GM12891 (cell line): ENCODE measurements at places on chromosomes 1 and 21.

GRCh38 chr21:36354918-36355680, 30.1 kb upstream of the CHAF1B start:
- DNase-seq: no peak

DNA sequence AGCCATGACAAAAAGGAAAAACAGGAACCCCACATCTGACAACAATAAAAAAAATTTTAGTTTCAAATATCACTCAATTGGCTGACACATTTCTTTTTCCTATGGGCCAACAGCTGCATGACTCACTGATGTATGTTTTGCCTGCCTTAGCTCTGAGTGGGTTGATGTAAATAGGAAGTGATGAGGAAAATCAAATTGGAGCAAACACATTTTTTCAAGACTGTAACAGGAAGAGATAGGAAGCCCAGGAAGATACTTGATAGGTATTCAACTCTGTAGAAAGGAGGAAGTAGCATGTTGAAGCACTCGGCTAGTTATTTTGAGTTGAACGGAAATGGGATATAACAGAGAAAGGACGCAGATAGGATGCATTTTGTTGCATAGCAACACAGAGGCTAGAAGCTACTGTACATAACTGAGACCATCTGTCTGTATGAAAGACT, 168.0 kb upstream of the NR5A2 start:
- DNase-seq: no peak

DNA sequence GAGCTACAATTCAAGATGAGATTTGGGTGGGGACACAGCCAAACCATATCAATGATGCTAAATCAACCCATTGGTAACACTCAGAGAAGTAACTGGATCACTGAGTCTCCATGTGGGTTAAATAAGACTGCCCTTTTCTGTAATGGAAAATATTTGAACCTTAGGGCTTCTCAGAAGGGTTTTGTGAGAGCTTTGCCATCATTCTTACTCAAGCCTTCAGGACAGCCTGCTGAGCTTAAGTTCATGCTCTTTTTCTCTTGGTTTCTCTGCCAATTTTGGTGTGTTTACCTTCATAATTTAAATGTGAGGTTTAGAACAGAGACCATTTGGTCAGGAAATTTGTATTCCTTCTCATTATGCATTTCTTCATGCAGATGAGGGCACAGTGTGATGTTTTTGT, 74.7 kb downstream of the DISC1 start:
- DNase-seq: no peak

DNA sequence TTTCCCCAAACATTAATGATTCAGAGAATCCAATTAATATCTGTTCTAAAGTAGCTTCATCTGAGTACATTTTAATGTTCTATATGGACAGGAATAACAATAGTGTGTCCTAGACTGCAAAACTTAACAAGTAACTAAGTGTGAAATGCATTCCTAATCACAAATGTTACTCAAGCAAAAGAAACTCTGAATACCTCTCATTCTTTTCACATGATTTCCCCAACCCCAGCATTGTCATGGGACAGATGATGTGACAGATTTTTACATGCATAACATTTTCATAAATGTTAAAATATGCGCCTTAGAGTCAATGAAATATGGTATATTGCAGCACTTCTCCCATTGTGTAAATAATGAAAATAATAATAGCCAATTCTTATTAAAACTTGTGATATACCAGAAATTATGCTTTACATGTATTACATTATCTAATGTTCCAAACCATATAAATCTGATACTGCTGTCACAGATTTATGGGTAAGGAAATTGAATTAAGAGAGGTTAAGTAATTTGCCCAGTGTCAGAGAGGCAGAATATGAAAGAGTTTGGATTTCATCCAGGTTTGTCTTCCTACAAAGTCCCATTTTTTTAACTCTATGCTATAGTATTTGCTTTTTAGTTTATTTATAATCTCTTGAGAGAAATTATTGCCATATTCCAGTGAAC, 269.4 kb downstream of the LRRC7 start:
- no peak for DNase-seq

- DNase-seq: no peak
Measured at GRCh38 chr1:41611068-41611931, 126.8 kb upstream of the EDN2 start.

DNA sequence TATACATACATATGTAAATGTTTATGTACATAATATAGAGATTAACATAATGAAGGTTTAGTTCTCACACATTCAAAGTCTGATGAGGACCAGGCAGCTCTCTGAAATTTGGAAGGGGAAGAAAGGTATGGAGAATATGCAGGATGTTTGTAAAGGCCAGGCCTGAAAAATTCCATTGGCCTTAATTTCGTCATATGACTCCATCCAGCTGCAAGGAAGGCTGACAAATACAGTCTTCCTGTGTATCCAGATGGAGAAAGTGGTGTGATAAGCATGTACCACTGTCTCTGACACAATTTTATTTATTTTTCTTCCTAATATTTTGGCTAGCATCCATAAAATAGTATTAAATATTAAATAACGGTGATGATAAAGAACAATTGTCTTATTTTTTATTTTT, 6.3 kb upstream of the SGIP1 start:
- DNase-seq: no peak

GRCh38 chr1:213297021-213297420, 246.0 kb downstream of the RPS6KC1 start:
- no peak for DNase-seq

DNA sequence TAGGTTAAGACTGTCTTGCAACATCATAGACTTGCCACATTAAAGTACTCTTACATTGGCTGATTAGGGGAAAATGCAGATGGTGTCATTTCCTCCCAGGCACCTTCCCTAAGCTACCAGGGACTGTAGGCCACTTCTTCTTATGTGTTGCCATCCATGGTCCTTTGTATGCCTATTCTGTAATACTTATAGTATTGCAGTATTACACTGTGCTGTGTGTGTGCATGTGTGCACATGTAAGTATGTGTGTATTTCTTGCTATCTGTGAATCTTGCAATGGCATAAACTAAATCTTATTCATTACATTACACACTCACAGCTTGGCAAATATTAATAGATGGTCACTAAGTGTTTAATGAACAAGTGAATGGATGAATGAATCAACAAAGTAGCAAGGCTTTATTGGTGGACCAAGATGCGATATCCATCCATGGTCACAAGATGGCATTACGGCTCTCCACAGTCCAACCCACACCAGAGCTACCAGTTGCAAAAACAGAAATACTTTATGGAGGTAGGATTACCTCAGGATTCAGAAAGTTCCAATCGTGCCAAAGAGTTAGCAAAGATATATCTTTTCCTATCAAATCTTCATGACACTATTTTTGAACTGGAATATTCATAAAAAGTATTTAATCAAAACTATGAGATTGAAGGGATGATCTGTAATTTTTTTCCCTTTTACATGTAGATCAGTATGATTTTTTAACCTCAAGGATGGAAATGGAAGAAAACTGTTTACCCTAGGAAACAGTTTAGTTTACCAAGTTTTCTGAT, 160.2 kb downstream of the DENND1B start:
- no peak for DNase-seq

DNA sequence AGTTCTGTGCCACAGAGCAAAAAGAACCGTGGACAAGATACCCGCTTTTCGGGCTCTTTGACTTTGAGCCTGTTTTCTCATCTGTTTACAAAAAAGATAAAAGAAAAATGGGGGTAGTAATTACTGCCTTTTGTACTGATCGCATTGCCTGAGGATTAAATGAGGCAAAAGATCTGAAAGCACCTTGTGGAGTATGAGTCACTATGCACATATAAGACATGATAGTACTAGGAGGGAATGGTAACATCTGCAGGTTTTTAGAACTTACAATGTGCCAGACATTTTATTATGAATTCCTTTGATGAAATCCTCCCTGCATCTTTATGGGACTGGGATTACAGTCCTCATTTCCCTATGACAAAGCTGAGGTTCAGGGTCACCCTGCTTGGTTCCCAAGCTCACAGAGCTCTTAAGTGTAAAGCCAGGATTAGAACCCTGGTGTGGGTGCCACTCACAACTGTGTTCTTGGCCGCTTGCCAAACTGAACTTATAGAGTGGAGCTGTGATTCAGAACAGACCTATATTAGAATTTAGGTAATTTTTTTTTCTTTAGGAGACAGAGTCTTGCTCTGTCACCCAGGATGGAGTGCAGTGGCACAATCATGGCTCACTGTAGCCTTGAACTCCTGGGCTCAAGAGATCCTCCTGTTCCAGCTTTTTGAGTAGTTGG, 1.8 kb downstream of the DISC1 start:
- no peak for DNase-seq

DNA sequence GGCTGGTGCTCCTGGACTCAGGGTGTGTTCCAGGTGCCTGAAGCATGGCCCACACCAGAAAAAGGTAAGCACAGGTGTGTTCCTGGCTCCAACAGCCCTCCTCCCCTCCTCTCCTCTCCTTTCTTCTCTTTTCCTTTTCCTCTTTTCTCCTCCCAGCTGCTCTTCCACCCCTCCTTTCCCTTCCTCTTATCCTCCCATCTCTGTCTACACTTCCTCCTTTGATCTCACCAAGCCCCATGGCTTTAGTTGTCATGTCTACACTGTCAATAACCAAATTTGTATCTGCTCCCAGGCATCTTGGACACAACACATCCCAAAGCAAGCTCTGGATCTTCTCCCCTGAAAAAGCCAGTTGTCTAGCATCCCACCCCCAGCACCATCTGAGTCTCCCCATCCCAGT, 56.7 kb upstream of the LAPTM5 start:
- no peak for DNase-seq

GRCh38 chr1:98406352-98407088, 255.0 kb upstream of the SNX7 start:
- DNase-seq: no peak

- DNase-seq: no peak
Measured at GRCh38 chr1:208499026-208499425, 254.8 kb upstream of the PLXNA2 start.

DNA sequence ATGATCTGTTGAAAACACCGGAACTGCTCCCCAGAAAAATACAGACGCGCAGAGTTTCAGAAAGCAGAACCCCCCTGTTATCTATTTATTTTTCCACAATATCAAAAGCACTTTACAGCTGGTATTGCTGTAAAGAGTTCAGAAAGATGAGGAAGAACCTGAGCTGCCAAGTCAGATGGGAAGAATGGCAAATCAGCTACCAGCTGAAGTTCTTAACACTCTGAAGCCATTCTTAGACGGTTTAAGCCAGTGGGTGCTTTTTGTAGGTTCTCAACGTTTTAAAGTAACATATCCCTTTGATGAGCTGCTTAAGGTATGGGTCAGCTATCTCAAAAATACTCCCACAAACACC, 714 bp upstream of the AKIRIN1 start:
- no peak for DNase-seq

DNA sequence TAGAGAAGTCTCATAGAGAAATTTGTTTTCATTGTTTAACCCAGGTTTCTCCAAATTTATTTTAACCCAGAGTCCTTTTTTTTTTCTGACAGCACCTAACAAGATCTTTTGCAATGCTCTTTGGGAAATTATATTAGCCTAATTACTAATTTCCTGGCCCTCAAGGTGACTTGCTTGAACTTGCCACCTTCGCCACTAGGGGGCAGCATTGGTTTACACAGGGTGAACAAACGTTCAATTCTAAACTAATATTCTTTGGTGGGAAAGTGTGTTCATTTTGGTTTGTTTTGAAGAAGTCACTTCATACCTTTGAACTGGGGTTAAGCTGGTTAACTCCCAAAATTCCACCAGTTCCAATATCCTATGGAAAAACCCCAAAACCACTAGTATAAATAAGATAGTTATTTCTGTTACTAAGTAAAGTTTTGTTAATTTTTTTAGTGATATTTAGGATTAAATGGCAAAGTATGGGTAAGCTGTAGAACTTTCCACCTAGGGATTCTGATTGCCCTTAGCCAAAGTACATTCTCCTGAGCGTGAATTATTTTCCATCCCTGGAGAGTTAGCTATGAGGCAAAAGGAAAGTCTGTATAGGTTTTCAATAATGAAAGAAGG, 13.0 kb downstream of the CCDC190 start:
- DNase-seq: peak; percentile 41

- DNase-seq: no peak
Measured at GRCh38 chr1:39063775-39064174, 37.6 kb downstream of the NDUFS5 start.

DNA sequence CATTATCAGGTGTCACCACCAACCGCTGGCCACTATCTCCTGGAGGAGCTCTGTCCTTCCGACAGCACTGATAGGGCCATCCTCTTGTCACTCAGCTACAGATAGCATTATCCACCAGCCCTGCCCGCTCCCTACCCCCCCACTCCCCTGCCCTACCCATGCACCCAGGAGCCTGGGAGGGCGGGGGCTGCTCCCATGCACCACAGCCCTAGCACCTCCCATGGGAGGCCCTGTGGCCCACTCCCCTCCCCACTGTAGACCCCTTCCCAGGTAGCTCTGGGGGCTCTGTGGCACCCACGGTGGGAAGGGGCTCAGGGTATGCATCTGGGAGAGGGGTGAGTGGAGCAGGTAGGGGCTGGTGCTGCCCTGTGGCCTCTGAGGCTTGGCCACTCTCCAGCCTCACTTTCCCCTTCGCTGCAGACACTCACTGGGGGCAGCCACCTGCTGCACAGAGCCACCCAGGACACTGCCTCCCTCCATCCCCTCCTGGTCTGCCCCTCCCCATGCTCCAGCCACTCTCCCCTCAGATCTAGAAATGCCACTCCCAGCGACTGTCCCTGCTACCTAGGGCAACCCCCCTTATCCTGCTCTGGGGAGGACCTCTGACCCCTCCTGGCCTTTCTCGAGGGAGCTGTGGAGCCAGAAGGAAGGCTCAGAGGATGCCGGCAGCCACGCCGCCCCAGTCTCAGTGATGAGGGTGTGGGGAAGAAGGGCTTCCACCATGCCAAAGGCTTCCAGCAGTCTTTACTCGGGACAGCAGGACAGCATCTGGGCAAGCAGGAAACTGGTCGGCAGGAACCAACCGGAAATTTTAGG, 58.5 kb downstream of the WNT9A start:
- DNase-seq: peak; percentile 16
